ENCODE measurements at places on chromosomes 2 and 18.

GRCh38 chr18:22082408-22082807 lies 87.0 kb upstream of the GATA6 start:
- no peak for DNase-seq

GRCh38 chr2:27738349-27739057 lies 33.0 kb upstream of the MRPL33 start:
- no peak for DNase-seq

DNA sequence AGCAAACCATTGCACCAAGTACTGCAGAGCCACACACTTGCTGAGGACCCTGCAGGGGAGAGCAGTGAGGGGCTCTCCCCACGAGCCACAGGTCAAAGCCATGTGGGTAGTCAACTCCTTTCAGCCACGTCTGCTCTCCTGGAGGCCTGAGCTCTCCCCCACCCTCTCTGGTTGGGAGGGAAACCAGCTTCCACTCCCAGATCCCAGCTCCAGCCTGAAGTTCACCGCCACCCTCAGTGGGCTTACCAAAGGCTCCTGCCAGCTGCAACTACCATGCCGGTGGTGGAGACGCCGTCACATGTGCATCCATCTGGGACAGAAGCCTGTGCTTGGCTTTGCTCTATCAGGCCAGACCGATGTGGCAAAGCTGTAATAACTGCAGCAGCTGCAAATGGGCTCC lies 521.5 kb upstream of the RAB6C start:
- no peak for DNase-seq

DNA sequence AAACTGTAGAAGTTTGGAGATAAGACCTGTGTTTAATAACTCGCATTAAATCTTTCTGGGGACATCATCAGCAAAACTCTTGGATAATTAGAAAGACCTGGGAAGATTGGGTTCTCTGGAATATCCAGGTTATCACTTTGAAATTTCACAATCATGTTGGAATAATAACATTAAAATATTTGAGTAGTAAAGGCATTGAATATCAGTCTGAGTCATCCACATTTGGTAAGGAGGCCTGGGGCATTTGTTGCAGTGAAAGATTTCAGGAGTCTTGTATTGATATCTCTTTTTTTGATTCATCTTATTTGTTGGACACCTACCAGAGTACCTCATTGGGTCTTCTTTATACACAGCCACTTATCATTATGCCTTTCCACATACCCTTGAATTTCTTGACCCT lies 95.9 kb downstream of the EPB41L5 start:
- DNase-seq, result no peak

GRCh38 chr2:133652398-133652797 lies 84.1 kb upstream of the NCKAP5 start:
- DNase-seq, result no peak

GRCh38 chr2:236440110-236440881 lies 129.3 kb upstream of the ACKR3 start:
- no peak for DNase-seq

DNA sequence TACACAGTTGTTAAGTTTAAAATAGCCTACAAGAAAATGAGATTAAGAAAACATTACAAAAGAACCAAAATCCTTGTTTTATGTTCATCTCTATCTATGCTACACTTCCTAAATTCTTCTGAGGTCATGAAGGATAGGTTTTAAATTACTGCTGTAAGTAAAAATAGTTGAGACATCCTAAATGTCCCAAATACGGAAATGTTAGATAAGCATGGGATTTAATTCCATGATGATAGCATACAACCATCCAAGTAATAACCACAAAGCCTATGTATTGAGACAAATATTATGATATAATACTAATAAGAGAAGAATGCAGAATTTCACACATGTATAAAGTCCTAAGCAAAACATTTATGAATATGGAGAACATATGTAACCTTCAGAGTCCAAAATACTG lies 34.1 kb downstream of the PIEZO2 start:
- no peak for DNase-seq

DNA sequence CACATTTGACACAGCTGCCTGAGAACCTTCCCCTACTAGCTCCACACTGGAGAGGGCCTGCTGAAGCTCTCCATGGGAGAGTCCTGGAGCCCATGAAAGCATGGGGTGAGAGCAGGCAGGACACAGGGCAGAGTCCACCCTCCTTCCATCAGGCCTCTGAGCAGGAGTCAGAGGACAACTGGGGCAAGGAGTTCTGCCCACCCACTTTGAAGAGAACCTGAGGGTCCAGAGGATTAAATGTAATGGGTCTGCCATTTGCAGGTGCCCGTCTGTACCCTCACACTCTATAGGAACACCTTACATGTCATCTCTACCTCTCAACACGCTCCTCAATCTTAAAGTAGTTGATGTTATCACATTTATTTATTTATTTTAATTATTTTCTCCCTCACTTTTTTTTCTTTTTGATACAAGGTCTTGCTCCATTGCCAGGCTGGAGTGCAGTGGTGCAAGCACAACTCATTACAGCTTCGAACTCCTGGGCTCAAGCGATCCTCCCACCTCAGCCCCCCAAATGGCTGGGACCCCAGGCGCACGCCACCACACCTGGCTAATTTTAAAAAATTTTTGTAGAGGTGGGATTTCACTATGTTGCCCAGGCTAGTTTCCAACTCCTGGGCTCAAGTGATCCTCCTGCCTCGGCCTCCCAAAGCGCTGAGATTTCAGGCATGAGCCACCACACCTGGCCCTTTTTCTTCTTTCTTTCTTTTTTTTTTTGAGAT lies 10.2 kb downstream of the ADRA2B start:
- no peak for DNase-seq

- no peak for DNase-seq
Observed at GRCh38 chr2:44980751-44981713, 28.2 kb downstream of the SIX2 start.

All from CD4-positive, alpha-beta T cell treated with Interleukin-4 for 4 hours (primary cell).